ENCODE measurements at places on chromosomes 5 and 9. TPM values are rescaled to one million over a fixed set of nuclear protein-coding genes. Genes with fewer than 3 reads are reported as not detected.

- no peak for DNase-seq
Observed at GRCh38 chr9:127545196-127546124, 66.6 kb upstream of the STXBP1 start.

GRCh38 chr9:95061916-95062595, 255.5 kb downstream of the FANCC start:
- DNase-seq = no peak

GRCh38 chr9:16315720-16316119, 554.8 kb downstream of the BNC2 start:
- no peak for DNase-seq

Gene EGR1
- 95.1 TPM for total RNA-seq

Gene DNAJC18
- 6.1 TPM for total RNA-seq
